Thoracic aorta (tissue), 2 donors: ENCODE measurements at places on chromosomes 12 and 14.

- no peak for DNase-seq
Measured at GRCh38 chr12:14066021-14066420, 84.6 kb upstream of the GRIN2B start.

DNA sequence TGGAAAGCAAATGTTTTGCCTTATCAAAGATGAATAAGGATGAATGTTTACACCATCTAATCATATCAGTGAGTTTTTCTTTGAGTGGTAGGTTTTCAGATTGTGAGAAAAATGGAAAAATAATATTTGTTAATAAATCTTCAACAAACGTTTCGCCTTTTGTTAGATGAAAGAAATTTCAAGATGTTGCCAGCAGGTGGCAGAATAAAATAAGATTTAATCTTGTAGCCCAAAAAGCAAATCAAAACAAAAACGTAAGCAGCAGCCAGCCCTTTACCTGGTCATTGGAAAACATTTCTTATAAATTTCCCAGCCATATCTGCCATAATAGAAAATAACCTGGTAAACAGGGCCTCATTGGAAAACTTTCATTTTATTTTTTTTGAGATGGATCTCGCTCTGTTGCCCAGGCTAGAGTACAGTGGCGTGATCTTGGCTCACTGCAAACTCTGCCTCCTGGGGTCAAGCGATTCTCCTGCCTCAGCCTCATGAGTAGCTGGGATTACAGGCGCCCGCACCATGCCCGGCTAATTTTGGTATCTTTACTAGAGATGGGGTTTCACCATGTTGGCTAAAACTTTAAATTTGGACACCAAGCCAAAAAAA lies 15.4 kb upstream of the TMEM120B start:
- no peak for DNase-seq

DNA sequence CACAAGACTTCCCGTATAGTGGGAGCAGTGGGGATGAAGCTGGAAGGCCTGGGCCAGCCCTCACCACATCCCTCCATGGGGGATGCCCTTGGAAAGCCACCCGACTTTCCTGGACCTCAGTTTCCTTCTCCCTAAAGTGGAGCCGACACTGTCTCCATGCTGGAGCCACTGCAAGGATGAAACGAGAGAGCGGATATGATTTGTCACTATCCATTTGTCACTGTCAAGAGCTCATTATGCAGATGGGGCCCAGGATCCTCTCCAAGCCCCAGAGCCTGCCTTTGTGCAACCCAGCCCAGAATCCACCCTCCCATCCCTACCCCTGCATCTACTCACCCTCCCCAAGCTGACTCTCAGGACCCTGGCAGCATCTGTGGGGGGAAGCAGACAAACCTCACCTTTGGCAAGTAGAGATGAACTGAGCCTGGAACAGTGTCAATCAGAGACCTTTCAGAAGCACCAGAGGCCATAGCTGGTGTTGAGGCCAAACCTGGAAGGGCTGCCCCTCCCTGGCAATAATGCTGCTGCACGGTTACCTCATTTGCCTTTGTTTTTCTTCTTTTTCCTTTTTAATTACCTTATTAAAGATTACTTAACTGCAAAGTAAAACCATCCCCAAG lies 287.7 kb upstream of the RTL1 start:
- DNase-seq: no peak

DNA sequence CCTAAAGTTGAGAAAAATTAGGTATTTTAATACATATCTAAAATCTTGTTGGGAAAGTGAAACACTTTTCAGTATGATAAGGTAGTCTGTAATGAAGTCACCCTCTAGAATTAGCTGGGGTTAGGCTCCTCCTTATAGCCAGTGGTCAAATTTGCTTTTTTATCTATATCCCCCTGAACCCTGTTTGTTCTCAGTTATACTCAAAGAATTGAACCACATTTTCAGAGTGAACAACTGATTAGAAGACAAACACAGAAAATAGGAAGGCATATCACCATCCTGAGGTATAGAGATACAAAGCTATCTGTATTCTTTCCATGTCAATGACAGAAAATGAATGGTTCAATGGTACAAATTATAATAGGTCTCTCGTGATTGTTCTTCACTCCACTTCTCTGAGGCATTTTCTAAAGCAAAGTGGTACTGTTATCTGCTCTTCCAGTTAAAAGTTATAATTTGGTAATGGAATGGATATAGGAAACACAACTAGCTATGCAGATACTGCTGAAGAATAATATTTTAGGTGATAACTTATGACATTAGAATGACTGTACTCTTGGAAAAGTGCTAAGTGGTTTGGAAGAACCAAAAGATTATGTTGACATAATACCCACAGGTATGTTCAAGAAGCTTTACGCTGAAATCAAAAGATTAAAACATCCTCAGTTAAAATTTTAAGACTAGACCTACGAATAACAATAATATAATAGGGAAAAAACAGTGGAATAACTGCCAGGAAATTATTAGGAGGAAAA lies 27.6 kb downstream of the WASHC3 start:
- no peak for DNase-seq

DNA sequence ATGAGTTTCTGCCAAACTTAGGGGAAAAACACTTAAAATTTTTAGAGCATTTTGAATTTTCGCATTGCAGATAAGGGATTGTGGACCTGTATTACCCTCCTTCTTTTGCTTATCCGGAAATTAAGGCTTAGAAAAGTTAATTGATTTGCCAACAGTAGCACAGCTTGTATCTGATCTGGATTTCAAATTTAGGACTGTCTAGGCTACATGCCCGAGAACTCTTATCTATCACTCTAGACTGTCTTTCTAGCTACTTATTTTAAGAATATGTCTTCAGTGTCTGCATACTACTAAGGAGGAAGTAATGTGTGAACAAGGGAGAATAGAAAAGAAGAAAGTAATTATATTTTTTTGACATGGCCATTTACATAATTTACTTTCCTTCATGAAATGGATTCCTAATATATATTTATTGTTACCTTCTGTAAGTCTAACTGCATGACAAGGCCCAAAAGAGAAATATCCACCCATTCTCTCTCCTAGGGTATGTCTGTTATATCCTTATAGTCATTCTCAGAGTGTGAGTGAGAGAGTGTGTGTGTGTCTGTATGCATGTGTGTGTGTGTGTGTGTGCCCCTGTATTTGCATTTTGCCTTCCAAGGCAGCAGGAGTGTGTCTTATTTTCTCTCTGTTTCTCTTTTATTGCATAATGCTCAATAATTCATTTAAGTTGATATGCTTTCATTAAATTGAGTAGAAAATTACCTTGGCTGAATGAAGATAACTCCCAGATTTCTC lies 132.1 kb downstream of the SLC5A8 start:
- DNase-seq: no peak

- DNase-seq: no peak
Measured at GRCh38 chr12:119869720-119870119, 7.4 kb downstream of the CIT start.

DNA sequence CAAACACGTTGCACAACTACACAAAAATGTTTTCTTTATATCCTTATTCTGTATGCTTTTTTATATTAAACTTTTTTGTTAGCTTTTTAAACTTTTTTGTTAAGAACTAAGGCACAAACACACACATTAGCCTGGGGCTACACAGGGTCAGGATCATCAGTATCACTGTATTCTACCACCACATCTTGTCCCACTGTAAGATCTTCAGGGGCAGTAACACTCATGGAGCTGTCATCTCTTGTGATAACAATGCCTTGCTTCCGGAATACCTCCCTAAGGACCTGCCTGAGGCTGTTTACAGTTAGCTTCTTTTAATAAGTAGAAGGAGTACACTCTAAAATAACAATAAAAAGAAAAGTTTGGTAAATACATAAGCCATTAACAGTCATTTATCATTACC lies 42.2 kb downstream of the PLEKHA5 start:
- no peak for DNase-seq

GRCh38 chr14:70741482-70741881 lies 67.8 kb downstream of the MAP3K9 start:
- no peak for DNase-seq

- DNase-seq: no peak
Measured at GRCh38 chr12:119902084-119902509, 25.0 kb upstream of the CIT start.

DNA sequence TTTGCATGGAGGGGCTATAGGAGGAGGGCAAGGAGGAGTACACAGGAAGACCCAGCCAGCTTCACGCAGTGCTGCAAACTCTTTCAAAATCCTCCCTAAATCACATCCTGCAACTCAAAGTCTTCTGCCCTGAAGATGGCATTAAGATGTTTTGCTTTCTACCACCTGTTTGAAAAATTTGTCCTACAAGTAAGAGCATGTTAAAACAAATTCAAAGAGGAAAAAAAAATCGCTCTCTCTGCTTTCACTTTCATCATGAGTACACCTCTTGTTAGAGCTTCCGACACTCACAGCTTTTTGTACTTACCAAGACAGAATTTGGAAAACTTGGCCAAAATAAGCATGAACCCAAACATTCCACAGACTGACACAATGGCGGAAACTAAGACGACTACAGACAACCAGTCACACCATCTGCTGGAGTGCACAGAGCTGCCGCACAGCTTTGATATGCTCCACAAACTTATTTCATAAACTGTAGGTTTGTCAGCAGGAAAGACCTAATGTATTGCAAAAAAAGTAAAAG lies 21.3 kb downstream of the GCH1 start:
- DNase-seq: no peak

- no peak for DNase-seq
Measured at GRCh38 chr12:25436206-25437030, 116.7 kb downstream of the LMNTD1 start.

- DNase-seq: no peak
Measured at GRCh38 chr12:112008918-112009317, 4.0 kb downstream of the TMEM116 start.

DNA sequence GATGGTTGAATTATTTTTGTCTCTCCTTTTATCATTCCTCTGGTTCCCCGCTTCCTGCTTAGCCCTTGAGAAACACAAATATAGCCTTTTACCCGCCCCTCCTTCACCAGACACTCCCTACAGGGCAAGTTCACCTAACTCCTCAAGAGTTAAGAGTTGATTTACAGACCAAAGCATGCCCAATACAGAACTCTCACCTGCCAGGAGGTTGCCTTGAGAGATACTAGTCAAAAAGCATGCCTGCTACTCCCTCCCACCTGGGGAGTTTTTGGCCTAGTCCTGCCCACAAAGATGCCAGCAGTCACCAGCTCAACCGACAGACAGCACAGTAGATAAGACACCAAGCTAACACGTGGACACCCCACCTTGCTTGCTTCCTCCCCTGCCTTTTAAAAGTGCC lies 11.2 kb downstream of the LGMN start:
- DNase-seq: no peak

DNA sequence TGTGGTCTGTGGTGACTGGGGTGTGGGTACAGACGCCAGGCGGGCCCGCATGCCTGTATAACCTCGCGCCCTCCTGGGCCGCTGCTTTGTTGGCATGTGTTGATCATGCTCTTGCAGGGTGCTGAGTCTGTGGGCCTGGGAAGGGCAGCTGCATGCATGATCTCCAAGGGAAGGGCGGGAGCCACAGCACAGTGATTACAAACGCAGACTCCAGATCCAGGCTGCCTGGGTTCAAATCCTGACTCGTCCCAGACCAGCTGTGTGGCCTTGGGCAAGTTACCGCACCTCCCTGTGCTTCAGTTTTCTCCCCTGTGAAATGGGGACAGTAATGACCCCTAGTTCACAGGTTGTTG lies 24.0 kb downstream of the ADGRD1 start:
- DNase-seq: no peak

DNA sequence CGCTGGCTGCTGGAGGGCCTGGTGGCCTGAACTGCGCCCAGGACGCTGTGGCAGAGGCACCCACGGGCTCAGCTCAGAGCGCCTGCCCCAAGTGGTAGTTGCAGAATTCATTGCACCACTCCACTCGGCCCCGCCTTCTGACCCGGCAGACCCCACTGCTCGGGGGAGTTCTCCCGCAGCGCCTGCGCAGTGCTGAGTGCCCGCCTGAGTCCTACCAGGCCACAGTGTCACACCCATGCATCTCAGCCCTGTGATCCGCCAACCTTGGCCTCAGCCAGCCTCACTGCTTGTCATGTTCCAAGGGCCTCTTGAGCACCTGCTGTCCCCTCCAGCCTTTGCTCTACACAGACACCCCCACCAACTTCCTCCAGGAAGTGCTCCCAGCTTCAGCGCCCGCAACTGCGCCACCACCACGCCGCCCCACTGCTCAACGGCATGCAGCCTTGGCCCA lies 12.2 kb downstream of the DEGS2 start:
- no peak for DNase-seq

DNA sequence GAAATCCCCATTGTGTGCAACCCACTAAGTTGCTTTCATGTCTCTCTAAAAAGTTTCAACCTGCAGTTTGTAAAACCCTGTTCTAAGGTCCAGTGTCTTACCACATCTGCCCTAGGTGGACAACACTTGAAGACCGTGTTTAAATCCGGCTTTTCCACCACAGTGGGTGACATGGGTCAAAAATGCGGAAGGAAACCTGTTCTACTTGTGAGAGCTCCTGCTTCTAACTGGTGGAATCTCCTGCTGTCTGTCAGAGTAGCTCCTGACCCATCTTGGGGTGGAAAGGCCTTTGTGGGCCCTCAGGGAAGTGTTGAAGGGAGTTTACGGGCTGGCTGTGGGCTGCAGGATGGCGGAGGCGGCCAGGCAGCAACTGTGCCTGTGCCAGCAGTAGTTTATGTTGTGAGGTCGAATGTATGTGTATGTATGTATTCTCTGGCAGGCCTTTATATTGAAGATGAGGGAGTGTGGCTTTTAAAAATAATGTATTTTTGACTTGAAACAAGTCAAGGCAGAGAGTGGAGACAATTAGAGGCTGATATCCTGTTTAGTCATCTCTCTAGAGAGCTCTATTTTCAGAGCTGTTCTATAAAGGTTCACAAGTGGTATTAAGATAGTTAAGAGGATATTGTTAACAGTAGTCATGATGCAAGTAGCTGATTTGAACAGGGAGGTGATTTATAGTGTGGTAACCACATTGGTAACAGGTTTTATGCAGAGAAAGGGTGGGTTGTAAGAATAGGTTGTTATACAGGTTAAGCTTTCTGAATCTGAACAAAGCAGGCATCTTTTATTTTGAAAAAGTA lies 67.0 kb downstream of the PRKCH start:
- no peak for DNase-seq

DNA sequence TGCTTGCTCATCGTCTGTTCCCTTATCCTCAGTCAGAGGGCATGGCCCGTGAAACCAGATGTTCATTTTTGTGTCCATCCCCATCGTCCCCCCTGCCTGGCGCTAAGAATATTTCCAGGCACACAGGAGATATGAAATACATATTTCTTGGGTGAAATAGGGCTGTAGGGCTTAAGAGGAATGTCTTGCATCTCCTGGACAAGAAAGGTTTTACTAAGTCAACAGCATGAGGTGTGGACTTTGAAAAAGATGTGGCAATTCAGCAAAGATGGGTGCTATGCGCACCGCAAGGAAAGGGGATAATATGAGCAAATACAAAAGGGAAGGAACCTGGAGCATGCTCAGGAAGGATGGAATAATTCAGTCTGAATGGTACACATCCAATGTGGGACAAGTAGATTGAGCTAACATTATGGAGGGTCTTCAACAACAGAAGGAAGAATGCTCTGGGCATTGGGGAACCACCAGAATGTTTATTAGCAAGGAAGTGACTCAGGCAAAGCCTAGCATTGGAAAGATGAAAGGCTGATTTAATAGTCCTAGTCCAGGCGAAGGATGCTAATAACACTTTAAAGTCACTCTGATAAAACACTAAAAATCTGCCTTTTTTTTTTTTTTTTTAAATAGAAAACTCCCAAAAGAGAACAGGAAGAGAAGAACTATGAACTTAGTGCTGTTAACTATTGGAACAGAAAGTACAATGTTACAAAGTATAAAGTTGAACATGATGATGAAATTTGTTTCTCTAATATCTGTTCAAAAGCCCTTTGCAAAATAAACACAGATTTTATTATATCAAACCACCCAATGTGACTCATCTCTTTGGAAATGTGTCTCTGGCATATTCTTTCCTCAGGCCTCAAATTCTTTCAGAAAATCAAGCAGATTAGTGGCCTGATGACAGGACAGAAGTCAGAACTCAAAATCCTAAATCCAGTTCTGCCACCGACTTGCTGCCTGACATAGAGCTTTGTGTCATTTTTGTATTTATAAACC lies 449.5 kb downstream of the BCAT1 start:
- DNase-seq: no peak
